BJ (cell line): ENCODE measurements at places on chromosomes 11 and 22.
A peak's percentile ranks its signal among the peaks of the same experiment; 100 is the strongest.

DNA sequence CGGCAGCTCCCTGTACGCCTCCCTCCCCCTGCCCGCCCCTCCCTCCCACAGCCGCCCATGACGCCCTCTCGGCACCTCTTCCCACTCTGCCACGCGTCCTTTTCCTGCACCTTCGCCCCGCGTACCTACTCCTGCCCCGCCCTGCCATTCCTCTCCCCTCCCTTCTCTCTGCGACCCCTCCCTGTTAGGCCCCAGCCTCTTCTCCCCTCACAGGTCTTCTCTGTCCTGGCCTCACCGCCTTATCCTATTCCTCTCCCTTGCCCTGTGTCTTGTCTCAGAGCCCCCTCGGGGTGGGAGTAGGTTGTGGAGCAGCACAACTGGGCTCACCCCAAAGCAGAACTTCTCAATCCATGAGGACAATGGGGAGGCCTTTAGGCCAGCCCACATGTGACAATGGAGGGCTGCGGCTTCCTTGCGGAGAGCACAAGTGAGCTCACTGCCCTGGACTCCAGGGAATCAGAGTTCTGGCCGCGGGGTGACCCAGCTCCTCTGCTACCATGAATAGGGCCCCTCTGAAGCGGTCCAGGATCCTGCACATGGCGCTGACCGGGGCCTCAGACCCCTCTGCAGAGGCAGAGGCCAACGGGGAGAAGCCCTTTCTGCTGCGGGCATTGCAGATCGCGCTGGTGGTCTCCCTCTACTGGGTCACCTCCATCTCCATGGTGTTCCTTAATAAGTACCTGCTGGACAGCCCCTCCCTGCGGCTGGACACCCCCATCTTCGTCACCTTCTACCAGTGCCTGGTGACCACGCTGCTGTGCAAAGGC is 539 bp downstream of the SLC35C1 start:
- DNase-seq: no peak

DNA sequence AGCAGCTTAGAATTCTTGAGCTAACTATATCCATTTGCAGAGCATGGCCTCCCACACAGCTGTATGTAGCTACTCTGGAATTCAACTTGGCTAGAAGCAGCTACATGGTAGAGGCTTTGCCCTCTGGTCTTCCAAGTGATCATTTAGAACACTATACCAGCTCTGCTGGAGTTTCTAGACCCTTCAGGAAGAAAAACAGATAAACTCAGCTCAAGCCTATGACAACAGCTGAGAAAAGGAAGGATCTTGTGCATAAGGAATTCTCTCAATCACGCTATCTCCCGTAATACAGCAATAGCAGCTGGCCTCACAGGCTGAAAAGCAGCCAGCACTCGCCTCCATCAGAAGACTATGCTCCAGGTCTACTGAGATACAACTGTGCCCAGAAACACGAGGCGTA is 50.6 kb upstream of the APOA1 start:
- DNase-seq: no peak

DNA sequence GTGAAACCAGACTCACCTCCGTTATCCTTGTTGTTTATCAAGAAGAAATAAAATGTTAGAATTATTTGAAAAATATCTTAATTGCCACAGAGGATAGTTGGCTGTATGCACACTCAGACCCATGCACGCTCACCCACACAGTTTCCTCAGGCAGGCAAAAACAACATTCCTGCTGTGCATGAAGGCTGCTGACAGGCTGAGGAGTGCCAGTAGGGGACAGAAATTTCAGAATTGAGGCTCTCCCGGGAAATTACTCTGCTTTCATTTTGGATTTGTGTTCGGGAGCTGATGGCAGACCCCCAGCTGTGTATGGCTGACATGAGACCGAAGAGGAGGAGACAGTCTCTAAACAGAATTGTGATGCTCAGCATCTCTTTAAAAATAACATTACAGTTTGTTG is 87.5 kb downstream of the AMOTL1 start:
- DNase-seq: no peak

GRCh38 chr11:68831124-68831523 is 10.6 kb downstream of the CPT1A start:
- DNase-seq: no peak

- no peak for DNase-seq
Measured at GRCh38 chr22:29569011-29569678, 11.8 kb downstream of the NIPSNAP1 start.

DNA sequence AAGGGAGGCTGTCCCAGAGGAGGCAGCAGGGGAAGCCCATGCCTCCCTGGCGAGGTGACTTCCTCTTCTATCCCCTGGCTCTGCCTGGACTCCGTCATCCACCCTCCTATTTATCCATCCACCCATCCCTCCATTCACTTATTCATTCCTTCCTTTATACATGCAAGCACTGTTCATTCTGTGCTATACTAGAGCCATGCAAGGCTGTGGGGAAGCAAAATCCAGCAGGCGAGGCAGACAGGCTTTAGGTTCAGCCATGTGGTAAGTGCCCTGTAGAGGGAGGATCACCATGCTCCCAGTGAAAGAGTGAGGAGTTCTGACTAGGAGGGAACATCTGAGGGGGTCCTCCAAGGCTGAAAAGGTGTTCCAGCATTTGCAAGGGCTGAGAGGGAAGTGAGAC is 1.2 kb upstream of the NAALADL1 start:
- no peak for DNase-seq

GRCh38 chr22:20651286-20651685 is 122.6 kb upstream of the SERPIND1 start:
- no peak for DNase-seq

DNA sequence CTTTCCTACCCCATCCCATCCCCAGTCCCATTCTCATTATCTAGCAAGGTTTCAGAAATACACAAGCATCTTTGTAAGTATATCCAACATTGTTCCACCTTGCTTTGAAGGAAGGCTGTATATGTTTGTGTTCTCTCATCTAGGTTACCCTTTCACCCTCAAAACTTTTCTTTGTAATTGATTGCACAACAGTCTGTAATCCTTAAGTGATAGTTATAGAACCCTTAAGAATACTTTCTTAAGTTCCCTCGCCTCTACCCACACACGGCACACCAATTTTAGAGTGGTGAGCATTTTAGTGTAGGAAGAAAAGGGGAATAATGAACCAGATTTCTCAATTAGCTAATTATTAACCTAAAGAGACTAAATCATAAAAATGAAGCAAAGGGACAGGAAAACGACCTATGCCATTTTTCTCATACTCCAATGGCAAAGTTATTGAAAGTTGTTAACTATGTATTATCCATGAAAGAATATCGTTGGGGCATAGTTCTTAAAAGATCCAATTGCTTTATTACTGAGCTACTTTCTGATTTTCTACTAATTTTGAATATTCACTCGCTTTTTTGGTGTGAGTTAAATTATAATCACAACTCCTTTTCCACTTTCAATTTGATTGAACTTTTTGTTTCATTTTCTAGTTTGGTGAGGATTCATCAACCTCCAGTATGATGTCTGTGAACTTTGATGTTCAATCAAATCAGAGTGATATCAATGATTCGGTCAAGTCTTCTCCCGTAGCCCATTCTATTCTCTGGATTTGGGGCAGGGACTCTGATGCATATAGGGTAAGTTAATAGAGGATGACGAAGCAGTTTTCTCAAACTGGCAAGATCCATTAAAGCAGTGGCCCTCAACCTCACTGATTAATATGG is 44.9 kb downstream of the TTC17 start:
- DNase-seq: no peak

DNA sequence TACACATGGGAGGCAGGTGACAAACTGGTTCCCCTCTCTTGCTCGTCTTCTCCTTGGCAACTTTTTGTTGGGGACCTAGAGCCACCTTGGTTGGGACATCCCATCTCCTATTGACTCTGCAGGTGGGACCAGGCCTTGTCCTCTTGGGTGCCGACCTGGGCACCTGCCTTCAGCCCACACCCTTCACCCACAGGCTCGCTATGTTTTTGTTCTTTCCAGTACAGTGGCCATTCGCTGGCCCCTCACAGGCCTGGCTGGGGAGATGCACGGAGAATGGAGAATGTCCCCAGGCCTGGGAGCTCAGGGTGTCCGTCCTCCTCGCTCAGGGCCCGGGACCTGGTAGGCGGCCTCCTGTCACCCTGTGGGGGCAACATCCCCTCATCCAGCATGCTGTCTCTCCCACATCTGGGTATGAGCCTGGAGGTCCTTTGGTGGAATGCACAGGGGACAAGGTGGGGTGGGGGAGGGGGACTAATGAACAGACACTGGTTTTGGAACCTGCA is 14.9 kb upstream of the OMP start:
- DNase-seq: no peak

DNA sequence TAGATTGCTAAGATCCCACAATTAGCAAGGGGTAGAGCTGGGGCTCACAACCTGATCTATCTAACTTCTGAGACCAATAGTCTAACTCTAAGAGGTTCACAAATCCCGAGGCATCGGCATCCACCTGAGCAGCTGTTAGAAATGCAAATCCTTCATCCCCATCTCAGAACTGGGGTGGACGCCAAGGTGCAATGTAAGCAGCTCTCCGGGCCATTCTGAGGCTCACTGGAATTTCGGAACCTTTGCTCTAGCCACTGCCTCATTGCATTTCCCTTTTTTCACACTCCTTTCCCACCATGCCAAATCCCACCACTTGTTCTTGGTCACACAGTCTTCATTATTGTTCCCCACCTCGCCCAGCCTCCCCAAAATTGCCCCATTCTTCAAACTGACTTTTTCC is 29.8 kb downstream of the MAML2 start:
- no peak for DNase-seq

DNA sequence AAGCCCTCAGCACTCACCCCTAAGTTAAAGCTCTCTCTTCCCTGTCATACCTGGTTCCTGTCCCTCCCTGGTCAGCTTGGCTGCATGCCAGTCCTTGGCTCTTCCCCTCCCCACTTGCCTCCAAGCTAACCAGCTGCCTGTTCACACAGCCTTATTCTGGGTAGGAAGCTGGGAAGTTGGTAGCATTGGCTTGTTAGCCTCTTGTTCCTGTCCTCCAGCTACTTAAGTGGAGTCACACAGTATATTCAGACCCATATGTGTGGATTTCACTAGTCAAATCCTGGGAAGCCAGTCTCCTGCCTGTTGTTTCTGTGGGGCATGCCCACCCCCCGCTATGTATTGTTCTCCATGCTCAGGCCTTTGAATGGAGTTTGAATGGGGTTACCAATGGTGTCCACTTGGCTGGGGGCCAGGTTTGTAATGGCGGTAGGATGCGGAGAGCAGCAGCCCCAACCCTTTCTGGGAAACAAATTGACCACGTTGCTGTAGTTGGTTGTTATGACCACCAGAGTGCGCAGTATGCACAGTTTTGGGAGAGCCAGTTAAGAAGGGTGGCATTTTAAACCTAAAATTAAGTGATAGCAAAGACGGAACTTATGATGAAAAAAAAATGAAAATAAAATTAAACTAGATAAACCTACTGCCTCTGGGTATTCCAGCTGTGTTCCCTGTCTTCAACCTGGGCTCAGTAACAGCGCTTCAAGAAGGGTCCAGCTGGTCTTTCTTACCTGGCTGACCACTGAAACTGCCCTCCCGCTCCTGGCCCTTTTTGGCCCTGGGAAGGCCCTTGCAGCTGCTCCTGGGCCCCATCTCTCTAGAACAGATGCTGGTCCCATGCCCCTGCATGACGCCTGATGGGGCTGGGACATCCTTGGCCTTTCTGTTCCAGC is 10.7 kb upstream of the RPS3 start:
- no peak for DNase-seq

DNA sequence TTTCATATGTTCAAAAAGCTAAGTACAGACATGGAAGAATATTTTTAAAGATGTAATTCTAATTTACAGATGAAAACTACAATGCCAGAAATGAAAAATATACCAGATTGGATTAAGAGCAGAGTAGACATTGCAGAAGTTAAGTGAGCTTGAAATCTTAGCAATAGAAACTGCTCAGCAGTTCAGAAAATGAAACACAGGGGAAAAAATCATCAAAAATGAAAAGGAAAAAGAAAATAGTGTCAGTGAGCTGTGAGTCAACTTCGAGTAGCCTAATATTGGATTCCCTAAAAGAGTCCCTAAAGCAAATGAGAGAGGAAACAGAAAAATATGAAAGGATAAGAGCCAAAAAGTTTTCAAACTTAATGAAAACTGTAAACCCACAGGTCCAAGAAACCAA is 25.8 kb upstream of the IL10RA start:
- DNase-seq: no peak

DNA sequence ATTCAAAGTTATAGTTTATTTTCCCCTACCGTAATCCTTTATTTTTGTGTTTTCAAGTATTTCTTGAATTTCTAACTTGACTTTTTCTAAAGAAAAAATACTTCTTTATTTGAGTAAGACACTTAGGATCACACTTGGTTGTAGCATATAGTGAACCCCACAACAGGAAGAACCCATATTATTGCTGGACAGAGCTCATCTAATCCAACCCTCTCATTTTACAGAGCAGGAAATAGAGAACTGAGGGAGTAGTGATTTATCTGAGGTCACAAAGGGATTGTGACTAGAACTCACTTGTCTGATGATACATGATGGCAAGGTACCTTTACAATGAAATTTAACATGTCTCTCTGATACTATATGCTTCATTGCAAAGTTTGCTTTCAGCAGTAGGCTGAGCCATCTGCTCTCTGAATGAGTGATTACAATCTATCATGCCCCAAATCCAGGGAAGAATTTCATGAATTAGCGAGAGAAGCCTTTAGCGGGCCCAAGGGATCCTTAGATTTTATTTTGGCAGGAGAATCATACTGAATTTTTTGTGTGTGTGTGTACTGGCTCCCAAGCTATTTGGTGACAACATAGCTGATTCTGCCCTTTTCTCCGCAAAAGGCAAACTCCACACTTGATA is 9.8 kb downstream of the SLC17A6 start:
- no peak for DNase-seq

- no peak for DNase-seq
Measured at GRCh38 chr11:129590753-129591475, 215.3 kb downstream of the BARX2 start.

GRCh38 chr11:115423728-115424459 is 80.3 kb downstream of the CADM1 start:
- DNase-seq: peak; percentile 6

DNA sequence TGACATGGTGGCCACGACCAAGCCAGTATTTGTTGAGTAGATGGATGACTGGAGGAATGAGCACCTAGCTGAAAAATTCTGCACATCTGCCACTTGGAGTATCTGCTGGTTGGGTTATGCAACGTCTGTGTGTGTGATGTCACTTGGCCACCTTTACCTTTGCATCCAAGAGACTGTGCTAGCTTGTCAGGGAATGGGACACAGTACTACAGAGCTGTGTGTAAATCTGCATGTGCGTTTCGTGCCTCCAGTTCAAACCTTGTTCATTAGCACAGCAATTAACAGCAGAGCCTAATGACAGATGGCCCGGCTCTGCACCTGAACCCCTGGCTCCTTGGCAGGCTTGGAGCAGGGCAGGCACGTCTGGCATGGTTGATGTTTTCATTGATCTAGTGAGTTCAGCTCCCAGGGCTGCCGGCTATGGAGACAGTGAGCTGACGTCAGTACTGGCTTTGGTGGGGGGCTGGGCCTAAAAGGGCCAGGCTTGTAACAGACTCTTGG is 188.4 kb upstream of the NAV2 start:
- no peak for DNase-seq

DNA sequence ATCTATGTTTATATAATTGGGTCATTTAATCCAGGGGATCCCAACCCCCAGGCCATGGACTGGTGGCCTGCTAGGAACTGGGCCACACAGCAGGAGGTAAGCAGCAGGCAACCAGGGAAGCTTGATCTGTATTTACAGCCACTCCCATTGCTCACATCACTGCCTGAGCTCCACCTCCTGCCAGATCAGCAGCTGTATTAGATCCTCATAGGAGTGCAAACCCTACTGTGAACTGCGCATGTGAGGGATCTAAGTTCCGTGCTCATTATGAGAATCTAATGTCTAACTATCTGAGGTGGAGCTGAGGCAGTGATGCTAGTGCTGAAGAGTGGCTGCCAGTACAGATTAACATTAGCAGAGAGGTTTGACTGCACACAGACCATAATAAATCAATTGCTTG is 32.8 kb downstream of the MS4A2 start:
- no peak for DNase-seq
